Fibroblast of skin of right biceps (primary cell): ENCODE measurements at places on chromosomes 11 and 22.
A peak's percentile ranks its signal among the peaks of the same experiment; 100 is the strongest.

DNA sequence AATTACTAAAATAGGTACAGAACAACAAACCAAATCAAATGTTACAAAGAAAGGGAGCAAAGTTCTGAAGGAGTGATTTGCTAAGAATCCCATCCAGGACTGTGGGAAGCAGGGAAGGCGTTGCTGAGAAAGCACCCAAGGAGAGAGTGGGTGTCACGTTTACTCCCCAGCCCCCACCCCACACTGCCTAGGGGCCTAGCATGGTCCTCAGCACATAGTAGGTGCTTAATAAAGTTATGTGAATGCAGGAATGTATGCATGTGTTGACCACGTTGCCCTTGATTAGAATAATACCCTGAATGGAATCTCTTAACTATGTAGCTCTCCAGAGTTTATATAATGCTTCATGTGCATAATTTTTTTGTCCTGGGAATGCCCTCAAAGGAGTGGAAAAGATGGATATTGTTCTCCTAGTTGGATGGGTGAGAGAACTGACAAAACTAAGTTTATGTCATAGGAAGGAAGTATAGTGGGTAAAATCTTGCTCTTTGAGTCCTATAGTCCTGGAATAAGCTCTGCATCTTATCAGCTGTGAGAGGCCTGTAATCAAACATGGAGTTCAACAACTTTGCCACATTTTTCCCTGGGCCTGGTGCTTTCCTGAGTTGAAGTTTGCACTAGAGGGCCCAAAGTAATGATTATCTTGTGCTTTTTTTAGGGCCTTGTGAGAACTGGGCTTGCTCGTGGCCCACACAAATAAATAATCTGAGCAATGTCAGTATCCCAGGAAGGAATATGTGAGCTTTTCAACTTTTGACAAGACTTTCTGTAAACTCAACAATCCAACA is 53.8 kb upstream of the LMO2 start:
- DNase-seq, result no peak

GRCh38 chr11:12149672-12150225 is 39.4 kb downstream of the MICAL2 start:
- peak; percentile 44 for DNase-seq

- DNase-seq, result peak; percentile 59
Measured at GRCh38 chr22:35023692-35024363, 42.1 kb upstream of the ISX start.

DNA sequence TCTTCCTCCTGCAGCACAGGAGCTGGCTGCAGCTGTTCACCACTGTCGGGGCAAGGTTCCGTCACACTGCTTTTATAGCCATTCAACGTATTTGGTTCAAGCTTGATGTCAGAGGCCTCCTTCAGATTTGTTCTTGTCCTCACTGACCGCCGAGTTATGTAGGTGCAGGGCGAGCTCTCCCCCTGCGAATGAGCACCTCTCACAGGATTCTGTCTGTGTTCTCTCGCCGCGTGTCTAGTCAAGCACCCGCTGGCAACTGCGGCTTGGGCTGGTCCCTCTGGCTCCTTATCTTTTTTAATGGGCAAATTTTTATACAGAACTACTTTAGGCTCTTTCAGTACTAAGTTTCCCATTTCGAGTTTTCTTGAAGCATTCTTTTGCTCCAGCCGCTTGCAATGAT is 37.4 kb upstream of the CHKA start:
- no peak for DNase-seq

DNA sequence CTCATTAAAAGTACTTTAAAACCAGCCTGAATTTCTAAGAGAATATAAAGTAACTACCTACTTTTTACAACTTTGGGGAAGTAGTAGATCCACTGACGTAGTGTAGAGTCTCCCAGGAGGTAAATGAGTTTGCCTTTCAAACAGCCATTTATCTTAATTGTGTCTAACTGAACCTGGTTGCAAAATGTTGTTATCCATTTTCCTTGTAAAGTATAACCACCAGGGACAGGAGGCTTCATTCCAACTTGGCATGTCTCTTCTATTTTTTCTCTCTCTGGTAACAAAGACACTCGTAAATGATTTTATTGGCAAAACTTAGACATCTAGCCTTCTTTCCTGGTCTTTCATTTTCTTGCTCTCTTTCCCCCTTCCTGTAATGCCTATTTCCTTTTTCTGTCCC is 36.9 kb downstream of the NXPE1 start:
- no peak for DNase-seq

GRCh38 chr22:38305471-38306448 is 11.5 kb downstream of the CSNK1E start:
- peak; percentile 78 for DNase-seq

DNA sequence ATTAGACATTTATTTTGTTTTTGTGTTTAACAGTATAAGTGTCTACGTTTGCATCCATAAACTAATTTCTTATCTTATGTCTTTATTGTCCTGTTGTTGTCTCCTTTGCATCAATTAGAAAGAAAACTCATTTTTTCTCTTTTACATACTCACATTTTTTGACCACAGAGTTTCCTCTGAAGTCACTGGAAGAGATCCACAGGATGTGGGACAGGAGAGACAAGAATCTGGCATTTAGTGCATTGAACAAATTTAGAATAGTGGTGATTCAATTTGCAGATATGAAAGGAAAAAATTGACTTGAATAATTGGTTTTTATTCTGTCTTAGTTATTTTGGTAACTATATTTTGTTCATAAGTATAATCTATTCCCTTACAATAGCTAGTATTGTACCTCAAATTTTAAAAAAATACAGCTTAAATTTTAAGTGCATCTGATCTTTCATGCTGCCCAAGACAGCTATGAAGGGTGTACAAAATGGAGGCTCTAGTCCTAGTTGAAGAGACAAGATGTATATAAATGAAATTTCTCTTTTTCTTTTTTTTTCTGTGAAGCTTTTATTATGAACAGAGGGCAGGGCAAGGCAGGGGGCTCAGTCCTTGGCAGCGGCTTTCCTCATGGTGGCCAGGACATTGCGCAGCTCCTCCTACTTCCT is 24.4 kb downstream of the HORMAD2 start:
- DNase-seq, result peak; percentile 40

DNA sequence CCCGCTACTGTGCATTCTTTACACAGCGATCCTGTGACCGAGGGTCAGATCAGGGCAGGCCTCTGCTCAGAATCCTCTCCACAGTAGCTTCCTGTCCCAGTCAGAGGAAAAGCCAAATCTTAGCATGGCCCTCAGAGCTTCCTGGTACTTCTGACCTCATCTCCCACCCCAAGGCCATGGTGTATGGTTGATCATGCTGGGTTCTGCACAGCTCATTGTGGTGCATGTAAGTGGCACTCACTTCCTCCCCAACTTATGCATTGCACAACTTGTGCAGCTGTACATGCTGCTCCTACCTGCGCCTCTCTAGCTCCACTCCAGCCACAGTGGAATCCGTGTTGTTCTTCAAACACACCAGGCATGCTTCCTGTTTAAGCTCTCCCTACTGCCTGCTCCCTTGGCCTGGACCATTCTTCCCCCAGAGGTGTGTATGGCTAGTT is 20.3 kb downstream of the BMAL1 start:
- no peak for DNase-seq

DNA sequence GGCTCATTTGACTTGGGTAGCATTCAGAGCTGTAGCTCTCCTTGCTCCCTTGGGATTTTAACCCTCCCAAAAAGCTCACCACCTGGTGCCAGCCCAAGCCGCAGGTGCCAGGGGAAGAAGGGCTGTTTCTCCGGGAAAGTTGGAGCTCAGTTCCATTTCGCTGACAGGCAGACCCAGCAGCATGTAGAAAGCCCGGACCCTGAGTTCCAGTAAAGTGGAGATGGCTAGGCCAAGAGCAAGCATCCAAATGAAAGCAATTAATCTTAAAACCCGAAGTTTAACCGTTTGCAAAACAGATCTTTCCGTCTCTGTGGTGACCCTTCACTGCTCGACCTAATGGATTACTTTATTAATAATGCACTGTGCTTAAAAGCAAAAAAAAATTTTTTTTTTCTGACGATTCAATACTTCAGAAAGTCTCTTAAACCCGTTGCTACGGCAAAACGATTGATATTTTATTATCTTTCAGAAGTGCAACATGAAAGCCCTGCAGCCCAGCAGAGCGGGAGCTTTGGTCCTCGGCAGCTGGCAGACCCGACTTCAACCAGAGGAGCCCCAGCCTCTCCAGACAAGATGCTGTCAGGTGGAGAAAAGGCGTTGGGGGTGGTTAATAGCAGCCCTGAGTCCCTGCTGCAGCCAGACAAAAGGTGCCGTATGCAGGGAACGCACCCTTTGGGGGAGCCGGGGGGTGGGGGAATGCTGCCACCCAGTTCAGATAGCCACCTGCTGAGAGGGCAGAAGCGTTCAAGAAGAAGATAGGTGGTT is 3.3 kb downstream of the LMO1 start:
- no peak for DNase-seq

- DNase-seq, result peak; percentile 54
Measured at GRCh38 chr11:61294717-61295595, at the start of gene VWCE. Gene VWCE (minus strand): TSS chr11:61295316. CDS start chr11:61295037, 279 bp downstream.

DNA sequence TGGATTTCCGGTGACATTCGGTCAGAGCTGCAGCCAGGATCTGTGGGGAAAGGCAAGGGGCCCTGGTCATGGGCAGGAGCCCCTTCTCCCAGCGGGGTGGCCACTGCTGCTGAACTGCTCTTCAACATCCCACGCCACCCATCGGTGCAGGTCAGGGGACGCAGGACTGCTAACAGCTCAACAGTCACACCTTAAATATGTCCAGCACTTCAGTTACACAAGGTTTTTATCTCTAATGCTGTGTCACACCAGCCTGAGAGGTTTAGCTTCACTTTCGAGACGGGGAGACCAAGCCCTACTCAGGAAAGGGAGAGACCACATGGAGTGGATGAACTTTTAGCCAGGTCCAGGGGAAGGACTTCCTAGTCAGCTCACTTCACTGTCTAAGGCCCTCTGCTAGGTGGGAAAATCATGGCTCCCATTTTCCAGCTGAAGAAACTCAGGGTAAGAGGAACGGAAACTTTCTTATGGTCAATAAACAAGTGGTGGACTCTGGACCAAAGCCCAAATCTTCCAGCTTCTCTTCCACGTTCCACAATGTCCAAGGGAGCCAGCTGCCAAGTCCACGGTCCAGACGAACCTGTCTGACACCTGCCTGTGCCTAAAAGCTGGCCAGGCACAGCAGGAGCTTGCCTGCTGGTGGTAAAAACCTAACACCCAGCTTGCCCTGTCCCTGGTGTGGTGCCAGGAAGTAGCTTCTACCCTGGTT is 21.0 kb upstream of the CHADL start:
- no peak for DNase-seq

DNA sequence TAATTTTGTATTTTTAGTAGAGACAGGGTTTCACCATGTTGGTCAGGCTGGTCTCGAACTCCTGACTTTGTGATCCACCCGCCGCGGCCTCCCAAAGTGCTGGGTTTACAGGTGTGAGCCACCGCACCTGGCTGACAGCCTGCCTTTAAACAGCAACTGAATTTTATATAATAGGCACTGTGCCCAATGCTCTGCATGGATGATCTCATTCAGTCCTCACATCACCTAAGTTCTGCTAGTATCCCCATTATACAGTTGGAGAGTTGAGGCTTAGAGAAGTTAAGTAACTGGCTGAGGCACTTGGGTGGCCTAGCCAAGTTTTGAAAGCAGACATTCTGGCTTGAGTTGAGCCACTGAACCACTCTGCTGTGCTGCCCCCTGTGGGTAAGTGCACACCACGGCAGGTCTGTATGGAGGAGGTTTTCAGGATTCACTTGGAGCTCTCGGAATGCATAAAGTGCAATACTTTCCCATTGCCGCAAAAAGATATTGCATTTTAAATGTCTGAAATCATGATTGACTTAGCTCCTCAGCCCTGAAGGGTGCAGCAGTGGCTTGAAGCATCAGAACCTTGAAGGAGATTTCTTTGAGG is 112.4 kb downstream of the LDLRAD3 start:
- peak; percentile 30 for DNase-seq

GRCh38 chr11:116342148-116342547 is 430.6 kb downstream of the BUD13 start:
- DNase-seq, result no peak

DNA sequence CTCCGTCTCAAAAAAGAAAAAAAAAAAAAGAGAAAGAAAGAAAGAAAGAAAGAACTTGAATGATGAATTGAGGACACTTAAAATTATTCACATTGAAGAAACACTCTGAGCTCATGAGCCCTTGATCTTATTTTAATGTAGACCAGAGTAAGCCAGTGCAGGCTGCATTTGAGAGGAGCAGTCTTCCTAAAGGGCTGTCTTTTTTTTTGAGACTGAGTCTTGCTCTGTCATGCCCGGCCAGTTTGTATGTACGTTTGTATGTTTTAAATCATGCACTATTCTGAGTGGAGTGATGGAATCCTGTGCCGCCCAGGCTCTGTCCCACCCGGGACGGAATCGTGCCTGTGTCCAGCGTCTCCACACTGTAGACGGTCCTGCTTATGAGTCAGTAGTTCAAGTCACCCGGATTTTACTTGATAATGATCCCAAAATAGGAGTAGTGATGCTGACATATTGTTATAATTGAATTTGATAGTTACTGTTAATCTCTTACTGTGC is 9.6 kb downstream of the FGF4 start:
- DNase-seq, result no peak

DNA sequence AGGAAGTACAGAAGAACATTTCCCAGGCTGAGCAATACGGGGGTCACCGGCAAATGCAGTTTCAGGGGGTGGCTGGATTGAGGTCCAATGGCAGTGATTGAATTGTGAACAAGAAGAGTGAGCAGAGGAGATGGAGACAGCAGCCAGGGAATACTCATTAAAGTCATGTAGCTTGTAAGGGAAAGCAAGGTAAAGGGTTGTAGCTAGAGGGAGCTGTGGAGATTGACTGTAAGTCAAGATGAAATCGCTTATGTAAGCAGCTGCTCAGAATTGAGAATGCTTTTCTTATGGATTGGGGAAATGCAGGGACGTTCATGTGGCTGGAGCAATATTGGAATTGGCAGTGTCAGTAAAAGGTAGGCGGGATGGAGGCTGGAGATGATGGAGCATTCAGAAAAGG is 111.4 kb upstream of the TBCEL start:
- DNase-seq, result peak; percentile 27

DNA sequence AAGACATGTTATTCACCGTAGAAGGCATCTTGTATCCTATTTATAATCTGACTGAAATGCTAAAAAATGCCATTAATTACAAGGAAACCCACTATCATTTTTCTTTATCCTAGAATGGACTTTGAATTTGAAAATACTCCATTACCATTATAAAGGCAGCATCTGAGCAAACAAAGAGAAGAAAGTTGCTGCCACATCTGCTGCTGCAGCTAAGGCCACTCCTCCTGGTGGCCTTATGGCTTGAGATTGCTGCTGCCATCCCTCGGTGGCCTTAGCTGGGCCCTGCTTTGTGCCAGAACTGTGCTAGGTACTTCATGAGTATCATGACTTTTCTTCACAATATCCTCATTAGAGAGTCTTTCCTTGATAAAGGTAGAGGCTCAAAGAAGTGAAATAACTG is 1210.1 kb upstream of the TENM4 start:
- DNase-seq, result no peak

GRCh38 chr22:43449205-43449830 is 37.5 kb downstream of the MPPED1 start:
- DNase-seq, result no peak
